NCI-H446 (cell line): ENCODE measurements at places on chromosomes 7 and 10.
A peak's percentile ranks its signal among the peaks of the same experiment; 100 is the strongest.

DNA sequence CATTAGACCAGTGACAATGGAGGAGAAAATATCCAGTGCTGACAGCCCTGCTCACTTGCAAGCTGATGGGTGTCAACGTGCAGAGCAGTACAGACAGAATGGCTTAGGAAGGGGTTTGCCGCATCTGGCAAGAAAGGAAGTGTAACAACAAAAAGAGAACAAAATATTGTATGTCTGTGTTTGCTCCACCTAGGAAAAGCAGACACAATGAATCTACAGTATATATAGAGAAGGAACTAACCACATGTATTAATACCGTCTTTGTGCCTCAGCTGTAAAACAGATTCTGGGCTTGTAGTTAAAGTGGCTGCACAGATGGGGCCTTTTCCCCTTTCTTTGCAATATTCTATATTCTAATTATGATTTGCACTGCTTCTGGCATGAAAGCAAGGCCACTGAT lies 281.1 kb upstream of the MEOX2 start:
- DNase-seq: no peak

- DNase-seq: peak; percentile 51
Measured at GRCh38 chr10:103598654-103599115, 105.2 kb downstream of the NEURL1 start.

- no peak for DNase-seq
Measured at GRCh38 chr7:98133181-98133580, 26.5 kb downstream of the LMTK2 start.

DNA sequence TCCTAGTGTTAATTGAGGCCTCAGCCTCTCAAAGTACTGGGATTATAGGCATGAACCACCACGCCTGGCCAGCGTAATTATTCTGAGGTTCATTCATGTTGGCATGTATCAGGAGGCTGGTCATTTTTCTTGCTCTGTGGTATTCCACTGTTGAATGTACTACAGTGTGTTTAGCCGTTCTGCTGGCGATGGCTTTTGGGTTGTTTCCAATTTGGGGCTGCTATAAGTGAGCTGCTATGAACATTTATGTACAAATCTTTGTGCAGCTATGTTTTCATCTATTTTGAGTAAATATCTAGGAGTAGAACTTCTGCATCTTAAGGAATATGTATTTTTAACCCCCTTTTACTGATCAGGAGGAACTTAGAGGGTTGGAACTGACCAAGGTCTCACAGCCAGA lies 145.8 kb downstream of the AUTS2 start:
- no peak for DNase-seq

GRCh38 chr10:130232166-130233034 lies 96.2 kb downstream of the GLRX3 start:
- DNase-seq: no peak

DNA sequence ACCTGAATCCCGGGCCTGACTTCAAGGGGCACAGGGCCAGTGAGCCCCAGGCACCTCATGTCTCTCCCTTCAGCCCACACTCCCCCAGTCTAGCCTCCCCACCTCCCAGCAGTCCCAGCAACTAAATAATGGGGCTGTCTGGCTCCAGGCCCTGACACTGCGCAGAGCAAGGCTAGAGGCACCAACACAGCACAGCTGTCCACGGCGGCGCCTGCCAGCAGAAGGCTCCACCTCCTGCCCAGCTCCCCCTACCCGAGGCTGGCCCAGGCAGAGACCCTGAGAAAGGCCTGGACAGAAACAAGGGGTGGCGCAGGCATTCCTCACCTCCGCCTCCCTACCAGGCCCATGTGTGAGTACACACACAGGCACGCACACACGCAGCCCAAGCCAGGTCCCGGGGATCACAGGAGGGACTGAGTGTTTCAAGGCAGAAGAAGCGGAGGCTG lies 6.1 kb downstream of the KCNH2 start:
- DNase-seq: peak; percentile 72

- DNase-seq: no peak
Measured at GRCh38 chr10:14658331-14659127, 116.2 kb downstream of the FAM107B start.

DNA sequence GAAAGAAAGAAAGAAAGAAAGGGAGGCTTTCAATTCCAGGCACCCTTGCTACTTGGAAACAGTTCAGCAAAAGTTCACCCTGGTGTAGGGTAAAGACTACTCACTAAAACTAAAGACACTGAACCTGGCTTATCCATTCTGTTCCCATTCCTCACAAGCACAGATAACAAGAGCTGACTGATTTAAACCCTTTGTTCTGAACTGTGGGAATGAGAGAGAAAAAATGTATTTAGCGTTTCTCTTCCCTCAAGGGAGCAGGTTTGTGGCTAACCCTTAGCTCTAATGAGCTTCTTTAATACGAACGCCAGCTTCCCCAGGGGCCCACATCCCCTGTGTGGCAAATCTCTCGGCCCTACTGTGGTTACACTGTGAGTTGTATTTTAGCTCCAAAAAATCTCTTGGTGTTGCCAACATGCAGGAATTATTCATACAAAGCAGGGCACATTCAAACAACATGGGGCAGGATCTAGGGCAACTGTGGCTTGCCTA lies 23.3 kb downstream of the PRTFDC1 start:
- no peak for DNase-seq

GRCh38 chr10:12972146-12972545 lies 29.4 kb downstream of the CCDC3 start:
- DNase-seq: no peak
